ENCODE measurements at places on chromosomes 11 and 22.

GRCh38 chr22:26606611-26607010 lies 11.2 kb downstream of the CRYBB1 start:
- DNase-seq, result no peak

DNA sequence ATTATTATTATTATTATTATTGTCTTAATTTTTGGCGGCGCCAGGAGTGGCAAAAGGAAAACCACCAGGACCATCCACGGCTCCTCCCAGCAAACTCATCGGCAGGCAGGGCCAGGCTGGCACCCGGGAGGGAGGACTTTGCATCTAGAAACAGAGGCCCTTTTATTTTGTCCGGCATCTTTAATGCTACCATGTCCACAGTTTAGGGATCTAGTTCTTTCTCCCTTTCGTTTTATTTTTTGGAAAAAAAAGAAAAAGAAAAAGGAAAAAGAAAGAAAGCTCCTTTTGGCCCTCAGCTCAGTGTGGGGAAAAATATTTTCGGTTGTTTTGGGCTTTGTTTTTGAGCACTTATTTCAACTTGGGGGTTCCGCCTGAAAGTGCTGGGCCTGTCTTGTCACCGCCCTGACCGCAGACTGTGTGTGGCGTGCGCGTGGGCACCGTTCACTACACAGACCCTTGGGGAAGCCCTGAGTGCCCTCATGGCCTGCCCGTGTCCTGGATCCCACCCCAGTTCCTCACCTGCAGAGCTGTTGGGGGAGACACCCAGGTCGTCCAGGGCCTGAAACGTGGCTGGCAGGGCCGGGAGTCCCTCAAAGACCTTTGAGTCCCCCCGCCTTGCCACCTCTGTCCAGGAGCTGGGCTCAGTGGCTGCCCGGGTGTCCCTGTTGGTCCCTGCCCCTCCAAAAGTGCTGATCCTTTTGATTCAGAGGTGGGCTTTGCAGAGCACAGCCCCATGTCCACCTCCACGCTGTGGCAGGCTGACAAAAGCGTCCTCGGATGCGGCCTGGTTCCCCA lies 69.1 kb upstream of the PPARA start:
- no peak for DNase-seq

DNA sequence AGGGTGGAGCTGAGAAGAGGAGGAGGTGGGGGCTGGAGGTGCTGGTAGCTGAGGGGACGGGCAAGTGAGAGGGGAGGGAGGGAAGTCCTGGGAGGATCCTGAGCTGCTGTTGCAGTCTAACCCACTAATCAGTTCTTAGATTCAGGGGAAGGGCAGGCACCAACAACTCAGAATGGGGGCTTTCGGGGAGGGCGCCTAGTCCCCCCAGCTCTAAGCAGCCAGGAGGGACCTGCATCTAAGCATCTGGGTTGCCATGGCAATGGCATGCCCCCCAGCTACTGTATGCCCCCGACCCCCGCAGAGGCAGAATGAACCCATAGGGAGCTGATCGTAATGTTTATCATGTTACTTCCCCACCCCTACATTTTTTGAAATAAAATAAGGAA lies 24.4 kb downstream of the FADS3 start:
- DNase-seq, result no peak

GRCh38 chr22:37258753-37259401 lies 14.8 kb upstream of the RAC2 start:
- DNase-seq, result peak; percentile 73

DNA sequence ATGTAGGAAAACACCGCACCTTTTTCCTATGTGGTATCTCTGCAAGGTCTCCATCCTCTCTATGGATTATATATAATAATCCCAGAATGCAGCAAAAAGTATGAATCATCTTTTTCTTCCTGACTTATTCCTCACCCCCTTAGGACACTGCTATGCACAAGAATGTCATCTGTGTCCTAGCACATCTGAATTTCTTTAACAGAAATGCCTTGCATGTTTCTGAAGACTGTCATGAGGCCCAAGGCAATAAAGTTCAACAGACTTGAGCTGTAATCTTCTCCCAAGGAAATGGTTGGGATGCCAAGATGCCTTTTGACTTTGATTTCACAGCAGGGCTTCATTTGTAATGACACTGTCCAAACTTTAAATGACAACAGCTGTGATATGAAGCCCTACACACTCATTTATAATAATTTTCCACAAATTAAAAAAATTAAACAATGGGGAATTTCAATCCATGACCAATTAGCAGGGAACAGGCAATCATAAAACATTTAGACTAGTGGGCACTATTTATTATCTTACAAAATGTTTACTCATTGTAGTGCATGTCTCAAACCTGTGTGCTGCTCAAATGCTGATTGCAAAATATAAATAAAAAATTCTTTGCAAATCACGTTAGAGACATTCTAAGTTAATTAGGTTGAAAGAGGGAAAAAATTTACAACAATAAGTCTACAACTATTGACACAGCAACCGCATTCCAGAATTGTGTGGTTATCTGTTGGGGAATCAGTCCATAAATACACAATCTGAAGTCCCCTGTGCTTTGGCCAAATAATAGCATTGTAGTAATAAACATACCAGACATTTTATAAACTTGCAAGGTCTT lies 242.3 kb downstream of the SWAP70 start:
- DNase-seq, result no peak

GRCh38 chr11:118415062-118415738 lies 13.8 kb downstream of the ATP5MG start:
- no peak for DNase-seq

DNA sequence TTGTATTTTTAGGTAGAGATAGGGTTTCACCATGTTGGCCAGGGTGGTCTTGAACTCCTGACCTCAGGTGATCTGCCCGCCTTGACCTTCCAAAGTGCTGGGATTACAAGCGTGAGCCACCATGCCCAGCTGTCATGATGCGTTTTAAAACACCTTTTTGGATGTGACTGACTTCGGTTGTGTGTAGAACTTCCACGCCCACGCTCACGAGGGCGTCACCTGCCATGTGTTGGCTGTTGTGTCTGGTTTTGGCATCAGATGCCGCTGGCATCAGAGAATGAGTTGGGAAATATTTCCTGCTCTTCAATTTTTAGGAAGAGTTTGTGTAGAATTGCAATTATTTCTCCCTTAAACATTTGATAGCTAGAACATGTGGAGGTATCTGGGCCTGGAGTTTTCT lies 109.1 kb downstream of the KCNQ1 start:
- no peak for DNase-seq

DNA sequence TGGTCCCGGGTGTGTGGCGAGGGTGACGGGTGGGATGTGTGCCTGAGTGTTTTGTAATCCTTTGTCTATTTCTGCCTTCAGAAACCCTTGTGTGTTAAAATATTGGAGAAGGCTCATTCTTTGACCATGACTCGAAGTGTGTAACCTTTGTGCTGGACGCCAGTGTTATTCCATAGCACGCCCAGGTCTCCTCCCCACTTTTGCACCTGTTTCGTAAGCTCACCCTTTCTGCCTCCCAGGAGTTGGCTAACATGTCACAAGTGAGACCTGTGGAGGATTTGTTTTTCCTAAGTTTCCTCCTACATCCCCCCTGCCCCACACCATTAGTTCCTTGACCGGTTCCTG lies 382 bp downstream of the C11orf54 start:
- peak; percentile 89 for DNase-seq

GRCh38 chr11:122421702-122422101 lies 233.8 kb upstream of the UBASH3B start:
- no peak for DNase-seq

- DNase-seq, result no peak
Observed at GRCh38 chr11:95245581-95245980, 14.6 kb upstream of the SESN3 start.

GRCh38 chr22:22388494-22388893 lies 120.0 kb downstream of the ZNF280B start:
- no peak for DNase-seq

DNA sequence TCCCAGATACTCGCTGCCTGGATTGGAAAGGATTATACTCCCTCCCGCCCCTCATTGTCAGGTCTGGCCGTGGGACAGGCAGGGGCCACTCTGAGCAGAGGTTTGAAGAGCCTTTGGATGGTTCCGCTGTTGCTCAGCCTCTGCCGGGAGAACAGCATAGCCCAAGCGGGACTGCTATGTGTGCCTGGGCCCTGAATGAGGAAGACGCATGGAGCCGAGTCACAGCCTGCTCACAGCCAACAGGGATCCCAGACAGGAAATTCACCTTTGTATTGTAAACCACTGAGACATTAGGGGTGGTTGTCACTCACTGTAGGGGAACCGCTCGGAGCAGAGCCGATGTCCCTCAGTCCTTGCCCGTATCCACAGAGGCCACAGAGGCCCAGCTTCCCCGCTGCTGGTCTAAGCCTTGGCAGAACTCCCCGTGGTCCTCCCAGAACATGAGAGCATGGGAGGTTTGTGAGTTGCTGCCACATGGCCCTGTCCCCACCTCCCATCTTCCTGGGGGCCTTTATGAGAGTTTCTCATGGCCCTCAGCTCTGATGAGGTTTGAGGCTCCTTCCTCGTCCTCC lies 10.7 kb upstream of the FAM118A start:
- DNase-seq, result no peak

- no peak for DNase-seq
Observed at GRCh38 chr11:95680169-95680929, 109.2 kb downstream of the FAM76B start.

DNA sequence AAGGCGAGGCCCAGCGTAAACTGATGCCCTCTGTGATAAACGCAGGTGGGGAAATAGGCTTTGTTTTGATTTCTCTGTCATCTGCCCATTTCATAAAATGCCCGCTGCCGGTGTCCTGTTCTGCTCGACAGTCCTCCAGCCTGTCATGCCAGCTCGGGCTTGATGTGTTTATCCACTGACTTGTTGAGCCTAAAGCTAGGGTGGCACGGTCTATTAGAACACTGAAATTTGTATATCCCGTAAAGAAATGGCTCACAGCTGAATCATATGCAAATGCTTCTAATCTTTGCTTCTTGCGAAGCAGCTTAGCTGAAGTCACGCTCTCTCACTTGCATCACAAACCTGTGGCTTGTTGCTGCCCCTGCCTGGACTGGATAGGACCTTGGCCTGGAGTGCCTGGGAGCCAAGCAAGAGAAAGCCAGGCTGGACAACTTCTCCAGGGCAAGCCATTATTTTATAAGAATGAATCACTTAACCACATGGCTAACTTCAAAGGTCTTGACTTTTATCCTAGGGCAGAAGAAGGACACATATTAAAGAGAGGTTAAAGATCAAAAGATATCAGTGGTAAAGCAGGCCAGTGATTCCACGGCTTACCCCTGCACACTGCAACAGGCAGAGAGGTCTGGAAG lies 33.1 kb downstream of the EHF start:
- peak; percentile 98 for DNase-seq

DNA sequence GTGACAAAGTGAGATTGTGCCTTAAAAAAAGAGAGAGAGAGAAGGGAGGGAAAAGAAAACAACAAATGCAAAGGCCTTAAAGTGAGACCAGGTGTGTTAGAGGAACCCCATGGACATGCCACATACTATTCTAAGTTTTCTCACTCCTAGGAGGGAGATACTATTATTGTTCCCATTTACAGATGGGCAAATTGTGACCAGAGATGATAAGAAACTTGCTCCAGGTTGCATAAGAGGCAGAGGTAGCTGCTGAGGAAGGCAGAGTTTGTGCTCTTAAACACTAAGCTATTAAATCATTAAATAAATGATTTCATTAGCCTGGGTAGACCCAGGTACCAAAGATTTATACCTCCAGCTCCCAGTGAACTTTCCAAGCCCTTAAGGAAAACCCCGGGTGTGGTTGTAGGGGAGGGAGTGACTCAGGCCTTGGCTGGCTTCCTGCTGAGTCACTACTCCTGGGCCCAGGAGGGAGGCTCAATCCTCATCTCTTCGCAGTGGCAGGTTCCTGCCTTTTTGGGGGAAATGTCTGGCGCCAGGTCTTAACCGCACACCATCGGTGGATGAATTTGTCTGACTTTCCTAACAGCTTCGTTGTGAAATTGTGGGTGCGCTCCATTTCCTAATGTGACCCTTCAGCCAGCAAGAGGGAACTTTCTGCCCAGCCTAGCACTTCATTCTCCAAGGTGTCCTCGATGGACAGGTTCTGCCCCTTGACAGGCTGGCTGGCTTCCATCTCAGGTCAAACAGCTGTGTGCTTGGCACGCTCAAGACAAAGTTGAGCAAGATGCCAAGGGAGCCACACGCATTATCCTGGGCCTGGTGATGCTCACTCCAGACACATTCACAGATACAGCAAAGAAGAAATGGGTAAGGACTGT lies 33.4 kb upstream of the PTPRJ start:
- DNase-seq, result no peak

- DNase-seq, result no peak
Observed at GRCh38 chr22:19766511-19767426, 6.2 kb downstream of the TBX1 start.

DNA sequence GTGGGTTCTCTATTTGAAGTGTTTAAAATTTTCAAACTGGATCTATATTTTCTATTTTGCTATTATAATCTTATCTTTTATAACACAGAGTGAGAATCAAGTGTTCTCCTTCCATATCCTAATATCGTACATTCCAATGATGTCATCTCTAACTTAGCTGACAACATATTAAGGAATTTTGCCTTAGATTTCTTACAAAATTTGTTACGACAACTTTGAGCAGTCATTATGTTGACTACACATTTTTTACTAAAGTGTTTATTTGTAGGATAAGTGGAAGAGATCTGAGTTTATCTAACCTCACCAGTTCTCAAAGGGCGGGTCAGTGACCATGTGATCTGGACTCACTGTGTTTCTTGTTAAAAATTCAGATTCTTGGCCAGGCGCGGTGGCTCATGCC lies 12.7 kb downstream of the BTG4 start:
- DNase-seq, result no peak

- no peak for DNase-seq
Observed at GRCh38 chr11:45079943-45080719, 66.3 kb upstream of the PRDM11 start.

DNA sequence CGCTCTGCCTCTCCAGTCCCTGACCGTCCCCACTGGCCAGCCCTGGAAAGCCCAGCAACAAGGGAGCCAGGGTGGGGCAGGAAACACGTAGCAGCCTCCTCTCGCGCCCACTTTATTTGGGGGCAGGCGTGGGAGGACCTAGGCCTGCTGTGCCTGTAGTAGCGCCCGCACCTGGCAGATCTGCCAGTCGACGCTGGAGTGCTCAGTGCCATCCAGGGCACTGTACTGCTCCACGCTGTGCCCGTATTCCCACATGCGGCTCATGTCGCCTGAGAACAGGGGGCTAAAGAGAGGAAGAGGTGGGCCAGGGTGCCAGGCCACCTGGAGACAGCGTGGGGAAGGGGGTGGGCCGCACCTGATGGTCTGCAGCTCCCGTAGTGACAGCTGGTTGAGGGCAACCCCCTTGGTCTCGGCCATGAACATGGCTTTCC lies 17.0 kb upstream of the DRICH1 start:
- DNase-seq, result no peak

GRCh38 chr11:117805045-117805444 lies 8.0 kb upstream of the DSCAML1 start:
- no peak for DNase-seq

- DNase-seq, result no peak
Observed at GRCh38 chr22:44667829-44668189, 34.2 kb upstream of the PRR5 start.

- DNase-seq, result no peak
Observed at GRCh38 chr11:94964934-94965333, 8.4 kb downstream of the CWC15 start.

DNA sequence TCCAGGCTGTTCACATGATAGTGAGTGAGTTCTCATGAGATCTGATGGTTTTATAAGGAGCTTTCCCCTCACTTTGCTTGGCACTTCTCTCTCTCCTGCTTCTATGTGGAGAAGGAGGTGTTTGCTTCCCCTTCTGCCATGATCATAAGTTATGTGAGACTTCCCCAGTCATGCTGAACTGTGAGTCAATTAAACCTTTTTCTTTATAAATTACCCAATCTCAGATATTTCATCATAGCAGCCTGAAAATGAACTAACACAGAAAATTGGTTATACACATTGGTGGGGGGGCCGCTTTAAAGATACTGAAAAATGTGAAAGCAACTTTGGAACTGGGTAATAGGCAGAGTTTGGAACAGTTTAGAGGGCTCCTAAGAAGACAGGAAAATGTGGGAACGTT lies 741.1 kb upstream of the LUZP2 start:
- no peak for DNase-seq

All from NCI-H526 treated with DMSO at 0.1 percent for 48 hours (cell line).